ENCODE measurements at places on chromosomes 4 and X.

DNA sequence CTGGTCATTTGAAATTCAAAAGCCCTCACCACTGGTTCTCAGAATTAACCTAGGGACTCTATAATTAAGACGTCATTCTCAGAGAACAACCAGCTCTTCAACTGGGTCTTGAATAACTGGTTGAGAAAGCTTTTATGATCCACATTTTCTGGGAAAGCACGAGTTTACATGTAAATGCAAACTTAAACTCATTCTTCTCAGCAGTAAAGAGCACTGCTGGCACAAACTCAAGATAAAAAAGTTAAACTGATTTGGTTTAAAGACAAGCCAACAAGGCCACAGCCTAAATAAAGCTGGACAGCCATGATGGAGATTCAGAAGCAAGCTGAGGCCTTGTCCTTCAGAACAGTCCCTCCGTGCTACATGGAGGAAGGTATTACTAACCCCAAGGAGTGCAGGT is 13.2 kb downstream of the BST1 start:
- no peak for DNase-seq

GRCh38 chrX:71057848-71058530 is 10.1 kb downstream of the SNX12 start:
- DNase-seq, result no peak

DNA sequence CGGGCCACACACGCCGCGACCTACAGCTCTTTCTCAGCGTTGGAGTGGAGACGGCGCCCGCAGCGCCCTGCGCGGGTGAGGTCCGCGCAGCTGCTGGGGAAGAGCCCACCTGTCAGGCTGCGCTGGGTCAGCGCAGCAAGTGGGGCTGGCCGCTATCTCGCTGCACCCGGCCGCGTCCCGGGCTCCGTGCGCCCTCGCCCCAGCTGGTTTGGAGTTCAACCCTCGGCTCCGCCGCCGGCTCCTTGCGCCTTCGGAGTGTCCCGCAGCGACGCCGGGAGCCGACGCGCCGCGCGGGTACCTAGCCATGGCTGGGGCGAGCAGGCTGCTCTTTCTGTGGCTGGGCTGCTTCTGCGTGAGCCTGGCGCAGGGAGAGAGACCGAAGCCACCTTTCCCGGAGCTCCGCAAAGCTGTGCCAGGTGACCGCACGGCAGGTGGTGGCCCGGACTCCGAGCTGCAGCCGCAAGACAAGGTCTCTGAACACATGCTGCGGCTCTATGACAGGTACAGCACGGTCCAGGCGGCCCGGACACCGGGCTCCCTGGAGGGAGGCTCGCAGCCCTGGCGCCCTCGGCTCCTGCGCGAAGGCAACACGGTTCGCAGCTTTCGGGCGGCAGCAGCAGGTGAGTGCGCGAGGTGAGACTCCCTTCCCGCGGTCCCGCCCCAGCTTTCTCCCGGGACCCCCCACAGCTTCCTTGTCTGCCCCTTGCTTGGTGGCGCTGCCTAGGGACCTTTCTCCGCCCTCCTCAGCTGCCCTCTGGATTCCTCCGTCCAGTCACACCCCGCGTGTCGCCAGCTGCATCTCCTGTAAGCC is 678 bp downstream of the BMP3 start:
- DNase-seq, result peak; percentile 19

- DNase-seq, result no peak
Measured at GRCh38 chr4:82823062-82823461, 24.5 kb upstream of the SCD5 start.

- peak; percentile 86 for DNase-seq
Measured at GRCh38 chr4:3074846-3075651, 568 bp downstream of the HTT start.

DNA sequence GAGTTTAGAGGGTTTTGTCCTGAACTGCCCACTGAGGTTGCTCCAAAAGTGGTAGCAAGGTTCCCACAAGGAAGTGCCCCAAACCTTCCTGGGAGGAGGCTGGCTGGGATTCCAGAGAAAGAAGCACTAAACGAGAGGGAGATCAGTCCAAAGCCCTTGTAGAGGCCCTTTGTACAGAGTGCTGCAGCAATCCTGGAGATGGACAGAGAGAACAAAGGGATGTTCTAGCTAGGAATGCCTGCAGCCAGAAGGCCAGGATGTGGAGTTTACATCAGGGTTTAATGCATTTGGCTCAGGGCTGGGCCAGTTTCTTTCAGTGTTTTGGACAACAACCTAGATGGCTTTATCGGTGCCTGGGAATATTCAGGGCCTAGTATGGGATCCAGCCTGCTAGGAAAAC is 2155.1 kb upstream of the AGA start:
- no peak for DNase-seq

DNA sequence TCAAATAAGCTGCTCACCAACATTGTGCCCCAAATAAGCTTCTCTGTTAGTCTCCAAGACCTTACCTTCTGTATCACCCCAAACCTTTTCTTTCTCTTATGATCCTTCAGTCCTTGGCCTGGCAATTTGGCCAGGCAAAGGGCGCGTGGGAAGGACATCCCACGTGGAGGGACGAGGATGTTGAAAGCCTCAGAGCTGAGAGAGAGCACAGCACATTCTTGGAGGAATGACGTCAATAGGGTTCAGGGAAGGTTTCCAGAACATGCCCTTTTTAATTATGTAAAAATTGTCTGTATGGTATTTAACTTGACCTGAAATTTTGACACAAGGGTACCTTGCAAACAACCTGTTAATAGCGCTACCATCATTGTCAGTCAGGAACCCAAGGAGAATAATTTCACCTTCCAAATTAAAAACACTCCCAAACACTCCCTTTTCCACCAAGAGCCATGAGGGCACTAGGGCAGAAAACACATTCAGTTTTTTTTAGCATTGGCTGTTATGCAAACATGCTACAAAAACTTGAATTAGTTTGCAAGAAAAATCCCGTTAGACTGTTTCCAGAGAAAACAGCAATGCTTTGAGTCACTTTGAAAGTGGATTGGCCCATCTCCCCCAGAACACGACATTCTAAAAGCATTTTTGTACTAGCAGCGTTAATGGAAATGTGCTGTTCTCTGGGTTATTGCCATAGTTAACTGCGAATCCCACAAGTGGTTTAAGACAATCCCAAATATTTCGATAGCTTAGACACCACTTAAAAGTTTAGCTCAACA is 183.2 kb upstream of the PUDP start:
- peak; percentile 19 for DNase-seq

DNA sequence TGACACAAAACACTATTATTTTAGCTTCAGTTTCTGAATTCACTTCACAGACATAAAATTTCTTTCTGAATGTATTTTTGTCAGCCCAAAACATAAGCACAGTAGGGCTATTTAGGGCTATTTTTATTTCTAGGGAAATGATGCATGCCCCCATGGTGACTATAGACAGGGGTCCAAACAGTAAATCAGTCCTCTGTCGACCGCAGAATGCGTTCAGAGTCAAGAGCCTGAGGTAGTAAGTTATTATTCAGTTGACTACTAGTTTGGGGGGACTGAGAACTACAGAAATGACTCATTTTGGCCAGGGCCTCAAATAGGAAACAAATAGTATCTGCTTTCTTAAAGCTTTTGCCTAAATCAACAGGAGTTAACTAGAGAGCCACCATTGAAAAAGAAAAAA is 414.4 kb downstream of the AFF2 start:
- DNase-seq, result no peak

DNA sequence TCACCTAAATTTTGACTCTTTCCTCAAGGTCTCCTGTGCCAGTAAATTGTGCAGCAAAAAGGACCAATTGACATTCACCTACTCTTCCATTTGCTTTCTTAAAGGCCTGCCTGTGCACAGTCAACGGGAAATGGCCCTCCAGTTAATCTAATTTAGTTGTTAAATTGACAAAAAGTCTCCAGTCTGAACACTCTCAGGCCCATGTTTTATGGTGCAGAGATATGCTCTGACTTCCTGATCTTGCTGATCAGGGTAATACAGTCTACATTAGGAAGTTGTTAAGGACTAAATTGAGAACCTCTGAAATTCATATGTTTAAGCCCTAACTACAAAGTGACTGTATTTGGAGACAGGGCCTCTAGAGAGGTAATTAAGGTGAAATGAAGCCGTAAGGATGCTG is 133.6 kb upstream of the IL15 start:
- no peak for DNase-seq

DNA sequence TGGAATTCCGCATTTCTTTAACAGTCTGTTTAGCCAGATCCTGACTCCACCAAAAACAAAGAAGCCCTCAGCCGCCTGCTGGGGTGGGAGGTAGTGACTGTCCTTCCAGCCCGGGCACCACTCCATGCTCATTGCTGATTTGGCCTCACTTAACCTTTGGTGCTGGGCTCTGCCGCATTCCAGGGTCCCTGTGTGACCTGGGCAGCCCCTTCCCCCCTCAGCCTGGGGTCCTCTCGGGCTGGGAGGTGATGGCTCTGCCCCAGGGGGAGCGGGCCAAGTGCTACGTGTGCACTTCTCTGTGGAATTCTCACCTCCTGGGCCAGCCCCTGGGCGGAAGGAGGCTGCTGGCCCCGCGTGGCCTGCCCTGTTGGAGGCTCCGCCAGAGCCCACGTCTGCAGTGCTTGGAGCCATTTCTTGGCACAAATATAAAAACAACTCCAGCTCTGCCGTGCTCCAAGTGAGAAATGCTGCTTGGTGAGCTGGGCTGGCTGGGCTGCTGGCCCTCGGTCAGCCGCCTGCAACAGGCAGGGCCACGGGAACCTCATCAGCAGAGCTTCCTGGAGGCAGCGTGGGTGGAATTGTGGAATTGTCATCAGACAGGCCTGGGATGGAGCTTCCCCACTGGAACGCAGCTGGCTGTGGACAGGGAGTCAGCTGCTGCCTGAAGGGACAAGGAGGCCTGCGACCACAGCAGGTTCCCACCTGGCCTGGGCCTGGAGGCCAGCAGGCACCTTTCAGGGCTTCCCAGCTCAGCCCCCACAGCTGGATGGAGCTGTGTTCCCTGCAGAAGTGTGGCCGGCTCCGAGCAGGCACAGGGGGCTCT is 66.0 kb downstream of the TRMT44 start:
- DNase-seq, result peak; percentile 69

DNA sequence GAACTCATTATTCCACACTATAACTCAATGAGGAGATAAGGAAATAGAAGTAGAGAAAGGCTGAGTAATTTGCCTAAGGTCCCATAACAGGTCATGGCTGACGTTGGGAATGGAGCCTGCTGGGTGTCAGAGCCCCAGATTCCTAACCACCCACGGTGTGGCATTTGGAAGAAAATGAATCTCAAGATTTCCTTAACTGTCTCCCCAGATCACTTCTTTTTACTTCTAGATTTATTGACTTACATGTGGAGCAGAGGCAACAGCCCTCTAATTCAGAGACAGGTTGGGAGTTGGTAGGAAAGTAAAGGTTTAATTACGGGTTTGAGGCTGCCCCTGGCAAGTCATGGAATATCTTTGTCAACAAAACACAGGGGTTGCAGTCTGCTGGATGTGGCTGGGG is 134.0 kb downstream of the ARHGAP10 start:
- DNase-seq, result no peak

DNA sequence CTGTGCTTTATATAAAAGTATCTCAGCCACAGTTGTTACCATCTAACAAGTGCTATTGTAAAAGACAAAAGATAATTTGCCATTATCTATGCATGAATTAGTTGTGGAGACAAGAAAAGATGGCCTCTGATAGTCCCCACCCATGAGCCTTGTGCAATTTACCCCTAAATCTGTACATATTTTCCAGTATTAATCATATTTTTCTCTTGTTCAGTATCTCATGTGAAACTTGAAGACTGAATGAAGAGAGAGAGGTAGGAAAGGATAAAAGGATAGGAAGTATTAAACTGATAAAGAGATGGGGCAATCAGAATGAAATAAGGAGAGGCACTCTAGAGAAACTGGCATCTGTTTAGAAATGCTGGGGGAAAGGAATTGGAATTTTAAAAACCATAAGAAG is 3.7 kb downstream of the MYOZ2 start:
- DNase-seq, result no peak

DNA sequence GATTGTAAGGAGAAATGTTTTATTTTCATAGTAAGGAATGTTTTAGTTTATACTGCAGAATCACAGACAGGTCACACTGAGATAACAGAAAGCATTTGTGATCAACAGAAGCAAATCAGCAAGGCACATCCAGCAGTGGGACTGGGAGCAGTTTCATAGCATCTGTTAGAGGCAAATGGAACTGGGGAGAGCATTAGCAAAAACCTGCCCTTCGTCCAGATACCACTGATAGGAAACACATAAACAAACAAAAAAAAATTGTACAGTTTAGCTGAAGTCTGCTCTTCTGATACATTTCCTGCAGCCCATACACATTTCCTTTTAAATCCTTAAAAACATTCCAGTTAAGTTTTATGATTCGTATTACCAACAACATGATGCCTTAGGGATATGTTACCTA is 374.3 kb downstream of the PCDH7 start:
- DNase-seq, result no peak

DNA sequence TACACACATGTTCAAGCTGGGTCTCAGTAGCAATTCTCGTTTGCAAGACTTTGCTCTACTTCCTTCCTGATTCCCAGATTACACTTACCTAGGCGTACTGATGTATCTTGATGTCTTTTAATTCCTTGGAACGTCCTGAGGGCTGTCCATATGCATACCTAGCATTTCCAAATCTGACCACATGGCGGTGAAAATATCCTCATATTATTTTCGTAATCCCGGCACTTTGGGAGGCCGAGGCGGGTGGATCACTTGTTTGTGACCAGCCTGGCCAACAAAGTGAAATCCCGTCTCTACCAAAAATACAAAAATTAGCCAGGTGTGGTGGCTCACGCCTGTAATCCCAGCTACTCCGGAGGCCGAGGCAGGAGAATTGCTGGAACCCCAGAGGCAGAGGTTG is 1786.3 kb upstream of the TENM3 start:
- DNase-seq, result no peak

- peak; percentile 22 for DNase-seq
Measured at GRCh38 chrX:130082244-130083106, 27.8 kb downstream of the ELF4 start.

GRCh38 chr4:61786211-61786610 is 586.1 kb downstream of the ADGRL3 start:
- DNase-seq, result no peak

GRCh38 chrX:138865093-138865649 is 153.7 kb upstream of the FGF13 start:
- DNase-seq, result no peak

- peak; percentile 37 for DNase-seq
Measured at GRCh38 chrX:15242899-15243555, 26.9 kb downstream of the ASB9 start.

GRCh38 chrX:3252744-3253143 is 93.7 kb downstream of the MXRA5 start:
- no peak for DNase-seq

DNA sequence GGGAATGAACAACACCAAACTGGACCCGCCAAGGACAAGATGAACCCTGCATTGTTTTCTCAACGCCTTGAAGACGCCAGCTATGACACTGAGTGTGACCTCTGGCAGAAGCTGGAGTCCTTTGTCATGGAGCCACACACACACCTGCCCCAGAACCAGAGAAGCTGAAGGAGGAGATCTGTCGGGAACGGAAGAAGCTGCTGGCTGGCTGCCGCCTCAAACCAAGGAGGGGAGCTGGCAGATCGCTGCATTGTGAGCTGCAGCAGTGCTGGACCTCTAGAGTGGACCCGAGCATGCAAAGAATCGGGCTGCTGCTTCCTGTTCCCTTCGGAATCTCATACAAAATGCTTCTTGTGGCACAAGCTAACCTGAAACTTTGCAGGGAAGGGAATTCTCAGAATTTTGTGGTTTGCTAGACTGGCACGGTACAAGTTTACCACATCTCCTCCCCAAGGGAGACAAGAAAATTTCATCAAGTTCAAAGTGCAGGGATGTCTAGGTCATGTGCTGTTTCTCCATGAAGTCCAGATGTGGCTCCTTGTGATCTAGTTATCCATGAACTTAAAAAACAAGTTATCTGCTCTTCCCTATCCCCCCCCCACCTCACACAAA is 23.4 kb upstream of the GLRB start:
- DNase-seq, result no peak

Data from testis (tissue), 5 donors.